ENCODE measurements at places on chromosomes 16 and 17.

- no peak for DNase-seq
Observed at GRCh38 chr16:72927199-72928089, 120.5 kb downstream of the ZFHX3 start.

- no peak for DNase-seq
Observed at GRCh38 chr16:20660325-20660724, 37.2 kb downstream of the ACSM1 start.

DNA sequence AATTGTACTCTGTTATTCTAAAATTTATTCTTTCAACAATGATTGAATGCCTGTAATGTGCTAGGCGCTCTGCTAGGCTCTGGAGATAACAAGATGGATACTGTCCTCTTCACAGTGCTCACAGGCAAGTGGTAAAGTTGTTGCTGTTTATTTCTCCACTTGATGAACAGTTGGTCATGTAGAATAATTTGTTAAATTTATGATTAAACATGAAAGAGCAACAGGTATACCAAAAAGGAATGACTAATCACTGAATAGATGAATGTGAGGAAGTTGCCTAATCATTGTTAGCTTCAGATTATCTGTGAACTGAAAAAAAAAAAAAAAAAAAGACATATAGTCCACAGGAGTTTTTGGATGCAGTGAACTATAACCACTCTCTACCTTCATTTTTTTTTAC lies 62.3 kb downstream of the NFATC3 start:
- no peak for DNase-seq

- no peak for DNase-seq
Observed at GRCh38 chr16:30054451-30054850, 11.1 kb upstream of the ALDOA start.

DNA sequence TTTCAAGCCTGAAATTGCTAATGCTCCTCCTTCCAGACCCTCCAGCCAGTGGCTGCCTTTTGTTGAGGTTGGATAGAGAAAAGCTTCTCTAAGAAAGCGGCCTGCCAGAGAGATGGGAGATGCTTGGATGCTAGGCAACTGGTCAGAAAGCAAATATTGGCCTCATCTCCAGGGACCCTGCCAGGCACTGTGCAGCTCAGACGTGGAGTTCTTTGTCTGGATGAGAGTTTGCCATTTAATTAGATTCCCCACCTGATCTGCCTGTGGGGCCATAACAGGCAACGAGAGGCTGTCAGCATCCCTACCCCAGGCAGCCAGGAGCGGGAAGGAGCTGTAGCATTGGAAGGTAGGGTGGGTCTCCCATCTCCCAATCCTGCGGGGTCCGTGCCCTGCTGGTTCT lies 52.7 kb downstream of the ASIC2 start:
- DNase-seq: no peak

GRCh38 chr17:82046903-82047302 lies 4.7 kb downstream of the RFNG start:
- DNase-seq: no peak

- no peak for DNase-seq
Observed at GRCh38 chr16:20878682-20879147, 21.4 kb downstream of the DCUN1D3 start.

DNA sequence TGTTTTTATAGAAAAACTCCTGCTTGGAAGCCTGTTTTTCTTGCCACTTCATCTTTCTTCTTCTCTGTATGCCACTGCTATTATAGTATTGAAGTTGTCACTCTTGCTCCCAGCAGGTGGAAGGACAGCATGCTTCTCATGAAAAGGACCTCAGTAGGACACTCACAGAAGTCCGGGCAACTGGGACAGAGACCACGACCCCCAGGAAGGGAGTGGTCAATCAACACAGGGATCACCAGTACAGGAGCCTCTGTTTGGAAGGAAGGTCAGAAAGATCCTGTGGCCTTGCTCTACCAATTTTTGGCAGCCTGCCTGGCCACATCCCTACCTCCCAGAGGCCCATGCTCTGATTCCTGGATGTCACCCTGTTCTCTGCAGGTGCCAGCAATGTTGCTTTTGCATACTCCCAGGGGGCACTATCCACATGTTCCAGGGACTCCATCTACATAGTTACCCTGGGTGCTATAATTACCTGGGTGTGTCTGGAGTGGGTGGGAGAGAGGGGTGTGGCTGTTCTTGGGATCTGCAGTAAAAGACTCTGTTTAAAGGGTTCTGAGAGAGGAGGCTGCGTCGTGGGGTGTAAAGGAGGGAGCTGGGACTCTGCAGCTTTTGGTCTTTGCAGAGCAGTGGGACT lies 13.7 kb upstream of the AKAP10 start:
- no peak for DNase-seq

GRCh38 chr16:85459529-85460251 lies 153.4 kb upstream of the GSE1 start:
- no peak for DNase-seq

DNA sequence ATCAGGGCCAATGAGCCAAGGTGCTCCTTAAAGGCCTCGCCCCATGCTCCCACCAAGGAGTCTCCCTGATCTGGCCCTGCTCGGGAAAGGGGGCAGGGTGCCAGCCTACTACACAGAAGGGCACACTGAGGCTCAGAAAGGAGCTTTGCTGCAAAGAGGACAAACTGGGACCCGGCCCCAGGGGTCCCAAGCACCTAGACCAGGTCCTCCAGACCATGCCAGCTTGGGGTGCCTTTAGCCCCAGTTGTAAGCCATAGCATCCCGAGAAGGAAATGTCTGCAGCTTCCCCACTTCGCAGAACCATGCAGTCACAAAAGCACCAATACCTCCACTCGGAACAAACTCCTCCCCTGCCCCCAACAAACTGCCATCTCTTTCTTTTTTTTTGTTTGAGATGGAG lies 74.8 kb upstream of the CDC42EP4 start:
- no peak for DNase-seq

GRCh38 chr17:20008242-20009051 lies 712 bp upstream of the SPECC1 start:
- no peak for DNase-seq

DNA sequence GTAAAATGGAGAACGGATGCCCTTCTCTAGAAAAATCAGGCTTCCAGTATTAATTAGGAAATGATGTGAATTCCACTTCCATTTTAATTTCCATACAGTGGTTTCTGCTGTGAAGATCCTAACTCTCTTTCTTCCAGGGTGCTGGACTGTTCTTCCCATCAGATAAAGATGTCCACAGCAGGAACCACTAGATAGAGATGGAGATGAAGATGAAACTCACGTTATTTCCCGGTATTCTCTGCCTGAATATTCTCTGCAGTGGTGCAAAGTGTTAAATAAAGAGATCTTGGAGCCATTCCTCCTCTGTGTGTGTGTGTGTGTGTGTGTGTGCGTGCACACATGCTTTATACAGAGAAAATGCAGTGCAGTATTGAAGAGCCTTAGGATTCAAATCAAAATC lies 727.5 kb downstream of the KCNJ2 start:
- DNase-seq: no peak

GRCh38 chr17:41020336-41020735 lies 6.7 kb downstream of the KRTAP1-5 start:
- no peak for DNase-seq

DNA sequence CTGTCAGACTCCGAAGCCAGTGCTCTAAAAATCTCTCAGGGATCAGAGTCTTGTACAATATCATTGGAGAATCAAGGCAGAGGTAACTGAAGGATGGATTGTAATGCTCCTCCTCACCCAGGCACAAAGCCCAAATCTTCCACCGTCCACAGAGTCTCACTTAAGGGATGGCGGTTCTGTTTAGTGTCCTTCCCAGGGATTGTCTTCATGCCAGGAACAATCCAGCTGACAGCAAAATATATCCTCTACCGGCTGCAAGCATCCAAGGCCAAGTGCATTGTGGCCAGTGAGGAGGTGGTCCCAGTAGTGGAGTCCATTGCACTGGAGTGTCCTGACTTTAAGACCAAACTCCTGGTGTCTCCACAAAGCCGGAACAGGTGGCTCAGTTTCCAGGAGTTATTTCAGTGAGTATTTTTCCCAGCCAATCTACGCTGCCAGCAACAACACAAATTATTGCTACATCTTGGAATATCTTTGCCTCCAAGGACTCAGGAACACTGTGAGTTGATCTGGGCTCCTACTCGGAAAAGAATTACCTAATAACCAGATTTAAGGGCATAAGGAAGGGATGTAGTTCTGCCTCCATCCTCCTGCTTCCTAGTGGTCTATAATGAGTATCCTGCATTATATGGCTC lies 13.9 kb upstream of the ACSM1 start:
- no peak for DNase-seq

DNA sequence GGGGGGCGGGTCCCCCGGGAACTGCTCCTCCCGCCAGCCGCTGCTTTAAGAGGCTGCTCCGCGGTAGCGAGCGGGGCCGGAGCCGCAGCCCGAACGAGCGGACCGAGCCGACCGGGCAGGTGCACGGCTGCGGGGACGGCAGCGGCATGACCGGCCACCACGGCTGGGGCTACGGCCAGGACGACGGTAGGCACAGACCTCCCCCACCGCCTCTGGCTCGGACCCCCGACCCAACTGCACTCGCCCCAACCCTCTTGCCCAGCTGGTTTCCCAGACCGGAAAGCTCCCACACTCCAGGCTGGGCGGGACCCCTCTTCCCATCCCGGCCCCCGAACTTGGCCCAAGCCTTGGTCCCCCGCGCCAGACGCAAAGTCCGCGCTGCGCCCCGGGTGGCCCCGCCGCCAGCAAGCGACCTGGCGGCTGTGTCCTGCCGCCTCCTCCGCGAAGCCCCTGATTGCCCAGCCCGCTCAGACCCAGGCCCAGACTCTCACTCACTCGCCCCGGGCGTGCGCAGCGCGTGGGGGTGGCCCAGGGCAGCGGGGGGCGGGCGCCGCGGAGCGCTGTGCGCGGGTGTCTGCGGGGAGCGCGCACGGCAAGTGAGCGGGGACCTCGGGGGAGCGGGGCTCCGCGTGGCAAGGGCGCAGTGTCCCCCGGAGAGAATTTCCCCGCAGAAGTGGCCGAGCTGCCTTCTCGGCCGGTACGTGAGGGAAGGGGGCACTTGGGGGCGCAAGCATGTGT lies at the start of gene CA7:
Gene CA7 (plus strand): TSS at position 73 of the 738 bp plus-strand sequence. CDS start 74 bp downstream, at position 147.
- DNase-seq: no peak

DNA sequence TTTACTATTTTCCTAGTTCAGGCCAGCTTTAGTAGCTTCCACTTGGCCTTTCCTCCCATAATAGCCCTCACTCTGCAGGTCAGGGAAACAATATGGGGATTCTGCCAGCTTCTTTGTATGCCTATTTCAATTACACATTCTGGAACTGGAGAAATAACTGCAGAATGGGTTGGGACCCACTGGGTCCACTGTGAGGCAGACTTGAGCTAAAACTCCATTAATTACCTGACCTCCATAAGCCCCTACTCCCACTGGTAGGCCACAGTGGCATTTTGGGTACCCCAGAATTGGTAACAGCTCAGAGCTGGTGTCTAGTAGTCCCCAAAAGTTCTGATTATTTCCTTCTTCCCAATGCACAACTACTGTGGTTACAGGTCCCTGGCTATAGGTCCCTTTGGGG lies 16.7 kb upstream of the TENT4B start:
- DNase-seq: no peak

DNA sequence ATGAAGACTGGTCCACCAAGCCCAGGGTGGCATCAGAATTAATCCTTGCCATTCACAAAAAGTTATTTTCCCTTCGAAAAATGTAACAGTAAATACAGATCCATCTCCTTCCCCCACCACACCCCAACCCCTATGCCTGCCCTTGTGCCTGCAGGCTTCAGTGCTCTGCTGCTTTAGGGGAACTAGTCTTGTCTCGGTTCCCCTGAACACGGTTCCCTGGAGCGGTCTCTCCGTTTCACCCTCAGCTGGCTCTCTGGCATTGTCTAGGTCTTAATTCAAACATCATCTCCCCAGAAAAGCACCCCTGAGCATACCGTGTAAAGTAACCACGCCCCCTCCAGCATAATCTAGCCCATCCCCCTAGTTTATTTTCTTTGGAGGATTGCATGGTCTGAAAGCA lies 25.8 kb downstream of the EMP2 start:
- DNase-seq: no peak

DNA sequence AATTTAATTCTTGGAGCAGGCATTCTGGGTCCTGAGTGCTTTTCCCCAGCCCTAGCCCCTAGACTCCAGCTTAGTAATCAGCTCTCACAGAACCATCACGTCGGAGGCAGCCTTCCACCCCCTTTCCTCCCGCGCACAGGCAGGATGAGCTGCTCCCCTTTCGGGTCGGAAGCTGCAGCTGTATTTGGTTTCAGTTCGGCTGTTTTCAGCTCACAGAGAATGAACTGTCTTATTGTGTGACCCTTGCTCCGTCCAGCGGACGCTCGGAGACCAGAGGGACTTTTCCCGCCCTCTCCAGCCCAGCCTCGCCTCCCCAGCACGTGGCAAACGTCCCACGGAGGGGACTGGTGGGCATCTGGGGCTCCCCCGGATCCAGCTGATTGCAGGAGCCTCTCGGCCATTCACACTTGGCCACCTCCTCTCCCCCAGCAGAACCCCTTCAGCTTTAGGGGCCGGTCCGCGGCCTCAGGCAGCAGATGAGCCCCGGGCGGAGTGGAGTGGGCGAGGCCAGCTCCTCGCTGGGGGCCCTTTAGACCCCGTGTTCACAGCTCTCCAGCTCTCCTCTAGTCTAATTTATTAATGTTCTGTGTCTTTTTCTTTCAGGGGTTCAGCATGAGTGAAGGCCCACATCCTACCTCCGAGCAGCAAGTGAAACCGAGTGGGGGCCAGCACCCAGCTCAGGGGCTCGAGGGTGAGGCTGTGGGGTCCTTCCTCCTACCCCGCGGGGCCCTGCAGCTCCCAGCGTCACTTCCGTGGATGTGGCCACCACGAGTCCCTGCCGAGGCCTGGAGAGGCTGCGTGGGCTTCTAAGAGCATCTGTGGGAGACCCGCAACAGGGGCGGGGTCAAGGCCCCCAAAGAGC lies 863 bp upstream of the UTS2R start:
- DNase-seq: no peak

GRCh38 chr16:84943620-84944019 lies 67.7 kb downstream of the ZDHHC7 start:
- DNase-seq: no peak

GRCh38 chr16:1343428-1344242 lies 8.0 kb downstream of the TSR3 start:
- DNase-seq: no peak

DNA sequence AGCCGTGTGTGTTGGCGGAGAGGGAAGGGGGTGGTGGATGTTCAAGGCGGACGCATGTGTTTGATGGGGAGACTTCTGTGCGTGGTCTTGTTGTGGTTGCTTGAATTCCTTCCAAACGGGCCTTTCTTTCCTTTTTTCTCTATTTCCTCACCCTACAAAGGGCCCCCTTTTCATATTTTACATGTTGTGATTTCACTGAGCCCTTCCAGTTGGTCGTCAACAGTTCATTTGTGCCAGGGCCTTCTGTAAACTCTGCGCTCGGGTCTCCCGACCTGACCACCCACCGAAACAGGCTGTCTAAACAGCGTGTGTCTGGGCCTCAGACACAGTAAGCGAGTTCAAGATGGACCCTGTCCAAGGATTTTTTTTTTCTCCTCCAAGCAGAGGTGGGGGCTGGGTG lies 228.4 kb downstream of the IRF8 start:
- DNase-seq: no peak

All from NCI-H1694 (cell line).